ENCODE measurements at places on chromosomes 7 and 10.

- no peak for DNase-seq
Observed at GRCh38 chr10:52314822-52315552, 906 bp downstream of the DKK1 start.

- DNase-seq = no peak
Observed at GRCh38 chr7:127448566-127448965, 56.1 kb upstream of the ZNF800 start.

GRCh38 chr7:141788296-141788695 is 1.7 kb upstream of the TAS2R5 start:
- DNase-seq = no peak

GRCh38 chr7:47580811-47581331 is 1.0 kb downstream of the TNS3 start:
- no peak for DNase-seq

DNA sequence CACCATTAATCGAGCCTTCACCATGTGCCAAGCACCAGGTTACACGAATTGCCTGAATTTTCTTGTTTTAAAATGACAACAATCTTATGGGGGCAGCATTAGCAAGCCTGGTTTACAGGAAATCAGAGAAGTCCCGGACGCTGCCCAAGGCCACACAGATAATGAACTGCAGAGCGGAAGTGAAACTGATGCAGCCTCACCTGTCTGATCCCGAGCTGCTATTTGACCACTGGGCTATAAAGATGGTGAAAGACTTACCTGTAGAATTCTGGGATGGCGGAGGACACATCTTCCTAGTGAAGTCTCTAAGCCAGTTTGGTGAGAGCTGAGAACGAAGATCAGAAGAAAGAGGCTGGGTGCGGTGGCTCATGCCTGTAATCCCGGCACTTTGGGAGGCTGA is 21.7 kb upstream of the GALNTL5 start:
- DNase-seq = no peak

DNA sequence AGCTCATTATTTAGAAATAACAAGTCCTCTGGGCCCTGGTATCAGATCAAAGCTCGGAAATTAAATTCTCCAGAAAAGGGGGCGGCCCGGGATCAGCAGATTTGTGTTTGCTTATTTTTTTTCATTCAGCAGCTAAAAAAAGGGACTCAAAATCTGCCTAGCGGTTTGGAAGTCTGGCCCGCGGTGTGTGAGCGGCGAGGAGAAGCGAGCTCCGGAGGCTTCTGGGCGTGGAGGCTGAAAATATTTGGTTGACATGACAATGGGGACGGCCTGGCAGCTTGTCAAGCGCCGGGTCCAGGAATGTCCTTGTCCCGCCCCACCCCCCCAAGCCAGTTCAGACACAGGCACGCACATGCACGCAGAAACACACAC is 43.4 kb downstream of the FOXL3 start:
- DNase-seq = no peak

- no peak for DNase-seq
Observed at GRCh38 chr10:121845044-121845784, 82.6 kb downstream of the ATE1 start.

DNA sequence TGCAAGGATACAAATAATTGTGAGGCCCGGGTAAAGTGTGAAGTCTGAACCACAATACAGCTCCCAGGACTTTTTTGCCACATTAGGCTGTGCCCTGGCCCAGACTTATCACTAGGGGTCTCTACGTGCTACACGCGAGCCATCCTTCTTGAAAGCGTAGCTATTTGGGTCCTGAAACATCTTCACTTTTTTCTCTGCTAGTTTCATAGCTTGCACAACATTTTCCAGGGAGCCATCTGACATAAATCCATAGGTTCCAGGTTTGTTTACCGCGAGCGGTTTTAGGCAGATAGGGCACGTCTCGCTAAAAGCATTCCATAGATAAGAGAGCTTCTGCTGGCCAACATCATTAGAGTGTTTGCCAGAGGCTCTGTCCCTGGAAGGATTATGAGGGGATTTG is 226.5 kb downstream of the RPS24 start:
- DNase-seq = no peak

DNA sequence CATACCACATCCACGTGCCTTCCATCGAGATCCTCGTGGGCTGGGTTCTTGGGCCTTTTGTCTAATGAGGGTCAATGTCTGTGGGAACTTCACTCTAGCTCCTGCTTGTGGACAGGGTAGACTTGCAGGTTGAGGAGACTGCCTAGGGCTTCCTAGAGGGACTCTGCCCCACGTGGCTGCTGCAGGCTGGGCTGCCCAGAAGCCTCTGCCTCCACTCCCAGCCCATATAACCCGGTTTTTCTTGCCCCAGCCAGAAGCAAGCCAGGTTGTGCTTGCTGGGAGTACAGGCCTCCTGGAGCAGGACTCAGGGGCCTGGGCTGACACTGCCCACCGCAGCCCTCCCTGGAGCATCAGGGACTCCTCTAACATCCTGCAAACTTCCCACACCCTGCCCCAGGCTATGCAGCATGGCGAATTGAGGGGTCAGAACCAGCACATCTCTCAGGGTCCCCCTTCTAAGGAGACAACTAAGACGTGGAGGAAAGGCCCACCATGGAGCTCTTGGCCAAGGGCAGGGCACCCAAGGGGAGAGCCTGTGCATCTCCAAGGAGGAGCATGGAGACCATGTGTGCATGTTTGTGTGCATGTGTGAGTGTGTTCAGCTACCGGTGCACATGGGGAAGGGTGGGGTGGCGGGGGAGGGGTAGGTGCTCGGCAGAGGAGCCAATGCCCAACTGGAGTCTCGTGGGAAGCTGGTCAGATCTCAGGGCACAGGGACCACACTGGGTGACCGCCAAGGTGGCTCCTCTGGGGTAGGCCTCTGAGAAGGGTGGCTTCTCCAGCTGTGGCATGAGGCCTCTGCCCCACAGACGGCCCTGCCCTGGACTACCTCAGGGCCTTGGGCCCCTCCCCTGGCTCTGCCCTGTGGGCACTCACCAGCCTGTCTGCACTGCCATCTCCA is 62.6 kb downstream of the RASGEF1A start:
- DNase-seq = no peak

GRCh38 chr7:151472644-151473380 is 32.9 kb upstream of the CRYGN start:
- DNase-seq = no peak

DNA sequence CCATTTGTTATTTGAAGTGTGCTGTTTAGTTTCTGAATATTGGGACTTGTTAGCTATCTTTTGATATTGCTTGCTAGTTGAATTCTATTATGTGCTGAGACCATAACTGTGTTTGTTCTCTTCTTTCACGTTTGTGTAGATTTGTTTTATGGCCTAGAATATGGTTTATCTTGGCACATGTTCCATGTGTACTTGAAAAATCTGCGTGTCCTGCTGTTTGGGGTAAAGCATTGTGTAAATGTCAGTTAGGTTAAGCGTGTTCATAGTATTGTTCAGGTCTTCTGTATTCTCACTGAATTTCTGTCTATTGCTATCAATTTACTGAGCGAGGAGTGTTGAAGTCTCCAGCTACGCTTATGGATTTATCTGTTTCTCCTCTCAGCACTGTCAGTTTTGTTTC is 19.4 kb downstream of the MMP21 start:
- DNase-seq = no peak

DNA sequence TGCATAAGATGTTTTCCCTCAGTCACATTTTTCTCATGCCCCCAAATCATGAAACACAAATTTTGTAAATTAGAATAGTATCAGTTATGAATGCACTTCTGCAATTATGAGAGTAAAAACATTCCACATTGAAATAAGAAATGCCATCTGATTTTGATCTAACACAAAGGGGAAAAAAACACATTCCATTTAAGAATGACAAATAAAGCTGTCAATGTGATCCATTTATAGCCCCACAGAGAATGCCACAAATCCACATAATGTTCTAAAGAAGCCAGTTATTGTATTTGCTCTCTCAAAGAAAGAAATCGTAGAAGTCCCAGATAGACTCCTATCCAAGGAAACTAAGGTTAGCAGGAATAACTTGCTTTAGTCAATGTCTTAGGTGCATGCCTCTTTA is 48.7 kb upstream of the RHOBTB1 start:
- no peak for DNase-seq

GRCh38 chr10:36450380-36450779 is 675.0 kb upstream of the ANKRD30A start:
- no peak for DNase-seq

DNA sequence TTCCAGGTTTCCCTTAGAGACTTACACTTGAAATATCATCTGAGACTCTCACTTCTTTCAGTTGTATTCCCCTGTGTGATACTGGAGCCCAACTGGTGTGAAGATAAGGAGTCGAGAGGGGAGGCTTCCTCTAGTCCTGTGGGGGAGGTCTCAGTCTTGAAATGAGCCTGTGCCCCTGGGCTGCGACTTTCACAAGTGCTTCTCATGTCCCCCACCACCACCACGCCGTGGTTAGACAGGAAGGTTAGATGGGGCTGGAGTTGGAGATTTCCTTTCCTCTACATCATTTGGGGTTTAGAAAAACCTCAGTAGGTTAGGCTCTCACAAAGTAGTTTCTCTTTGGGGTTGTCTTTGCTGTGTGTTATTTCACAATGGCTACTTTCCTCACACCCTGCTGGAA is 25.6 kb upstream of the MKX start:
- DNase-seq = no peak

DNA sequence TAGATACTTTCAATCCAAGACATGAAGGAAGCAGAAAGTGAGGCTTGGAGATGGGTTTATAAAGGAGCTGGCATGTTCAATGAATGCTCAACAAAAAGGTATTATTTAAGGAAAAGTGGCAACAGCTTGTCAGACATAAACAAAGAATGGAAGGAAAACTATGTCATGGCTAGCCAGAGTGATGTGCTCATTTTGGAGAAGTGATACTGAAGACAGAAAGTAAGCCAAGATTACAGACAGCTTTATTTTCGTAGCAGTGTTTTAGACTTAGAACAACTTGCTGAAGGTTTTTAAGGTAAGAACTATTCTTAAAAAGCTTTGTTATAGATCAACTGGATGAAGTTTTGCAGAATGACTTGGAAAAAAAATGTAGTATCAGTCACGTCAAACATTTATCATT is 160.5 kb upstream of the FERD3L start:
- no peak for DNase-seq

GRCh38 chr10:112389271-112389822 is 15.4 kb downstream of the ACSL5 start:
- DNase-seq = peak; percentile 46

GRCh38 chr7:77566421-77566820 is 29.3 kb downstream of the PTPN12 start:
- DNase-seq = no peak

GRCh38 chr10:59360605-59361405 is 1.5 kb downstream of the FAM13C start:
- no peak for DNase-seq

GRCh38 chr10:65360497-65360896 is 1565.3 kb upstream of the LRRTM3 start:
- DNase-seq = no peak
